ENCODE measurements at places on chromosomes 5 and 9.

DNA sequence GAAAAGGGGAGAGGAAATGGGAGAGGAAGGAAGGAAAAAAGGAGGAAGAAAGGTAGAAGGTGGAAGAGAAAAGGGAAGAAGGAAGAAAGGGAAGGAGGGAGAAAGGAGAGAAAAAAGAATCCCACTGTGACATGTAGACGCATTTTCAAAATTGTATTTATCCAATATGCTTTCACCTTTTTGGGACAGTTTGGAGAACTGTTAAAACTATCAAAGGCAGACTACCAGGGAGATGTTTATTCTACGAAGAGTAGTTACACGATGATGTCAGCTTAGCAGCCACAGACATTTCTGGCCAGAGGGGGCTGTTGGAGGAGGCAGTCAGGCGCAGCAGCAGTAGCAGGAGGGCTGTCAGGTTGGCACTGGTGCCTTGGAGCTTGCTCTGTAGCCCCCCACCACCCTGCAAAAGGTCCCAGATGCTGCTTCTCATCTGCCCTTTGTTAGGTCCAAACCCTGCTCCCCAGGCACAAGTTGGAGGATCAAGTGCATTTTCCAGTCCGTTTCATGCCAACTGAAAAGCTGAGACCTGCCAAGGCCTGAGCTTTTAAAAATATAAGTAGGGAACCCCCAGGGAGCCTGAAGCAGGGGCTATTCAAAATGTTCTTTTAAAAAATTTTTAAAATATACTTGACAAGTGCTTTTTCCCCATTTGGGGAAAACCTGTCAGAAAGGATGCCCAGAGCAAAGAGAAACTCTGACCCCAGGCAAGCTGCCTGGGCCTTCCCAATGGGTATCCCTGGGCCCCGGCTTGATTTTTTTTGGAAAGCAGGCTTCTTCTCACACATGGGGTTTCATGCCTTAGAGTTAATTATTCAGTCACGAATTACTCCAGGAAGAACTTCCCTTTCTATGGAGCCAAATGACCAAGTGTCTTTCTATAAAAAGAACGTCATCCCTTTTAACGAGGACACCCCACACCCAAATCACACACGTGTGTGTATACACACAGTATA is 203.3 kb downstream of the SLIT3 start:
- no peak for DNase-seq

DNA sequence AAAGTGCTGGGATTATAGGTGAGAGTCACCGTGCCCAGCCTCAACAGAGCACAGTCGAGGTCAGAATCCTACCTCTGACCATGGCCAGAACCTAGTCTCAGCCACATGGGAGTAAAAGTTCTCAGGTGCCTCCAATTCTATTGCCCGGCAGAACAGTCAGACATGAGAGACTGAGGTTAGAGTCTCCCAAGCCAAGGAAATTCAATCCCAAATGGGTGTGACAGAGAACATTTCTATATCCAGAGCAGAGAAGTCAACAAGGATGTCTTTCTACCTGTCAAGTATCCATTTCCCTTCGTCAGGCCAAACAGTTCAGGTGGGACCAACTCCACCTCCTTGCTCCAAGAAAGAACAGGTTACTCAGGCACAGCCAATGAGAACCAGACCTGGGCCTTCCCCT is 10.5 kb downstream of the ANXA6 start:
- DNase-seq: no peak

DNA sequence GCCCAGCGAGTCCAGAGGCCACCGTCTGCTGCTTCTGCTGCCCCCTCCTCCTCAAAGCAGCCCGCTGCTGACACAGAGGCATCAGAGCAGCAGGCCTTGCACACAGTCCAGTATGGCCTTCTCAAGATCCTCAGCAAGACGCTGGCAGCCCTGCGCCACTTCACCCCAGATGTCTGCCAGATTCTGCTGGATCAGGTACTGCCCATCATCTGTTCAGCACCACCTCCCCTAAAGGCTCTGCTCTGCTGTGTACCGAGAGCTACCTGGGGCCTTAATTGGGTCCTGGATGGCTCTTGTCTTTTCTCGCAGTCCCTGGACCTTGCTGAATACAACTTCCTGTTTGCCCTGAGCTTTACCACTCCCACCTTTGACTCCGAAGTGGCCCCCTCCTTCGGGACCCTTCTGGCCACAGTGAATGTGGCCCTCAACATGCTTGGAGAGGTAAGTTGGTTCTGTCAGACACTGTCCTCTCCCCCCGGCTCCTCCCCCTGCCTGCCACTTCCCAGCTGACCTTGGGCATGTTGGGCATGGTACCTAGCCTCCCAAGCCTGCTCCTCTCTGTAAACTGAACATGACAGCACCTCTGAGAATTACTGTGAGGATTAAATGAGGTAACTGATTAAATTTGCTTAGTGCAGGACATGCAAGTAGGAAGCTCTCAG is 22.7 kb downstream of the SH3GLB2 start:
- DNase-seq: no peak

DNA sequence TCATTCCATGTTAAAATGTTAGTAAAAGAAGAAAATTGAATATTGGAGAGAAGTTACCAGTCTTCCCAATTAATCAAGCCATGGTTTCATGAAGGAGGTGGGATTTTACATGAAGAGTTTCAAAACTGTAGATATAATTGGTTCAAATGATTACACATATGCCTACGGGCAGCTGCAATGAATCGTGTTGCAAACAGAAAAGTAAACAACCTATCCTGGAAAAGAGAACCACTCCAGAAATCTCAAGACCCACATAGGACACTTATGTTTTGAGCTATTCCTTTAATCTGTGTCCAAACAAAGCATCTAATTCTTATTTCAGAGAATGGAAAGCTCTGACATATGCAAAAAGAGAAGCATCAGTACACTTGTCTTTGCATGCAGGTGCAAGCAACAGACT is 340.2 kb downstream of the NDUFS4 start:
- no peak for DNase-seq

- DNase-seq: no peak
Observed at GRCh38 chr9:134317790-134318414, 8.4 kb upstream of the RXRA start.

DNA sequence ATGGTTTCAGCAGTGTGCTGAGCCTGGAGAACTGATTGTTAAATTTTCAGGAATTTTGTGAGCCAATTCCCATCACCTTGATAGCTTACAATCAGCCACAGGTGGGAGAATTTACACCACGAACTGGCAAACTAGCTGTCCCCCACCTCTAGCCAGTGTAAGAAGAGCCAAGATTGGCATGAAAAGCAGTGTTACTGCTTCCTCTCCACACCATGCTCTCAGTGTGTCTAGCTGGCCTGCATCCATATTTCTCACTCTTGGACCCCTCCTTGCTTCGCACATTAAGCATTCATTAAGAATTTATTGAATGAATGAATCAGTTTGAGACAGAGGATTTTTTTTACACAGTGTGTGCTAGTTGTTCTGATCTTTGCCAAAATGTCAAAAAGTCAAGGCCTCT is 36.7 kb upstream of the MAN2A1 start:
- DNase-seq: no peak

DNA sequence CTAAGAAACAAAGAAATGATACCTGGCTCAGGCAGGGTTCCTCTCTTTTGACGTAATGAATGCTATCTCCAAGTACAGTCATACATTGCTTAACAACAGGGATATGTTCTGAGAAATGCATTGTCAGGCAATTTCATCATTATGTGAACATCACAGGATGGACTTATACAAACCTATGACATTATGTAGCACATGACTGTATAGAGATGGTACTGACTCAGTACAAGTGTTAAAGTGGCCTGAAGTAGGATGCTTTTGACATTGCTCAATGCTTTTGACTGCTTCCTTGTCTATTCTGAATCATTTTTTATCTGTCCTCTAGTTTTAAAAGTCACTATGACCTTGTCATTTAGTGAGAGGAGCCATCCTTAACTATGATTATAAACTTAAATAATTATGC is 147.6 kb downstream of the NR2F1-AS1 start:
- no peak for DNase-seq

- DNase-seq: no peak
Observed at GRCh38 chr9:121910491-121911040, 182.5 kb downstream of the TTLL11 start.

DNA sequence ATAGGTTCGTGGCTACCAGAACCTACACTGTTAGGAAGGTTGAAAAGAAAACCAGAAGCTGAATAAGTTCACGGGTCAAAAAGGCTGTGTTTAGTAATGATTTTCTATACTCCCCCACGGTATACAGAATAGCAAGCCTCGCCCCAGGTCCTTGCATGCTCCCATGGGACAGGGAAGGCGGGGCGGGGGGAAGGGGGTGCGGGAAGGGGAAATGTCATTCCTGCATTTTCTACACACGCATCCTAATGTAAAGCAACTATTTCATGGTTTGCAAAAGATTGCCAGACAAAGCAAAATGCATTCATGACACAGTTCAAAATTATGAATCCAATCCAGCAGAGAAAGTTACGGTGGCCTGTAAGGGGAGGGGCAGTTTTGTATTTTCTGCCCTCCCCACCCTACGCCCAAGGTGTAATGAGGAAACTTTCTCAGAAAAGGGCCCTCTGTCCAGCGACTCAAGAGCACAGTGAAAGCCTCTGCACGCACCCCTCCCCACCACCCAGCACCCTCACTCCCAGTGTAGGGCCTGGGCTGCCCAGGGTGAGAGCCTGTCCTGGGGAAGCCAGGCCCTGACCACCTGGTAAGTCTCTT is 105.2 kb downstream of the ROR2 start:
- no peak for DNase-seq

DNA sequence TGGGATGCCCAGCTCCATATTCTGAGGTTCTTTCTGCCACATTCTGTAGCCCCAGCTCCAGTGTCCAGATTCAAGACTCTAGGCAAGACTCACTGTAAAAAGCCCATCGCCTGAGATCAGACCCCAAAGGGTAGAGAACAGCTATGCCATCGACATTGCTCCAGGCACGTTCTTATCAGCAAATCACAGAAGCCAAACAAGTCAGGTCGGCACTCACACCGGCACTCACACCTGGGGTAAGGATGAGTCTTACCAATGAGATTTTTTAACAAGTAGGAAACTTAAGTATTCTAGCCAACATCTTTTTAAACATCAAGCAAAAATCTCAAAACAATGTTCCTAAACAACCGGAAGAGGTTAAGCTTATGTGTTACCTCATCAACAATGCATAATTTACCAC is 2.4 kb downstream of the CDKN2AIPNL start:
- no peak for DNase-seq

GRCh38 chr5:138241688-138242571 is 28.8 kb upstream of the CDC23 start:
- DNase-seq: no peak

DNA sequence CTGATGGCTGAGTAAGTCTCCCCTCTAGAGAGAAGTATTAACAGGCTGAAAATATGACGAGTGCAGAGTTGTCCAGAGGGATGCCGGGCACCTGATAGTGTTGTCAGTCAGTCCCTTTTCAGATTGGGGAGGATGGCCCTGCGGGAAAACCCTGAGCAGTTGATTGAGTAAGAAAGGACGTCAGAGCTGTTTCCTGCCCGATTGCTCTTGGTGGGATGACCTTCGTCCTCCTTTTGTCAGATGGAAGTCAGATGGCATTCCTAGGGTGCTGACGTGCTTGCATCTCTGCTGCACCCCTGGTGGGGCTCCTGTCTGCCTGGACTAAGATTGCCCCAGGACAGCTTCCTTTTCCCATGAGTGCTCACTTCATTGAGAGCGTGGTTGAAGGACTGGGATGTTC is 9.8 kb downstream of the ZNF354B start:
- no peak for DNase-seq

DNA sequence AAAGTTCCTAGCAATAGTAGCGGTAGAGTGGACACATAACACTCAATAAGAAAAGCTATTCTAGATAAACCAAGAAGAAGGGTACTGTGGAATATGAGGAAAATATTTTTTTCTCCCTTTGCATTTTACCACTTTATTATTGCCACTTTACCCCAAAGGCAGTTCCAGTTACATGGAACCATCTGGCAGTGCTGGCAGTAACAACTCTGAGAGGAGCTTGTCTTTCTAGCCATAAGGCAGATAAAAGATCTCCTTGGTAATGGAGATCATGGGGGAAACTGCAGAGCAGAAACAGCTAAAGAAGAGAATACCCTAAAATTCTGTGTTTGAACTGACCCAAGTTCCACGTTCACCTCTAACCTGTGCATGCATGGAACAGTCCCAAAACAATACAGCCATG is 38.5 kb downstream of the UBTD2 start:
- no peak for DNase-seq

- no peak for DNase-seq
Observed at GRCh38 chr5:160064417-160064810, 54.8 kb downstream of the PWWP2A start.

GRCh38 chr5:124582561-124582840 is 163.9 kb downstream of the ZNF608 start:
- DNase-seq: no peak

DNA sequence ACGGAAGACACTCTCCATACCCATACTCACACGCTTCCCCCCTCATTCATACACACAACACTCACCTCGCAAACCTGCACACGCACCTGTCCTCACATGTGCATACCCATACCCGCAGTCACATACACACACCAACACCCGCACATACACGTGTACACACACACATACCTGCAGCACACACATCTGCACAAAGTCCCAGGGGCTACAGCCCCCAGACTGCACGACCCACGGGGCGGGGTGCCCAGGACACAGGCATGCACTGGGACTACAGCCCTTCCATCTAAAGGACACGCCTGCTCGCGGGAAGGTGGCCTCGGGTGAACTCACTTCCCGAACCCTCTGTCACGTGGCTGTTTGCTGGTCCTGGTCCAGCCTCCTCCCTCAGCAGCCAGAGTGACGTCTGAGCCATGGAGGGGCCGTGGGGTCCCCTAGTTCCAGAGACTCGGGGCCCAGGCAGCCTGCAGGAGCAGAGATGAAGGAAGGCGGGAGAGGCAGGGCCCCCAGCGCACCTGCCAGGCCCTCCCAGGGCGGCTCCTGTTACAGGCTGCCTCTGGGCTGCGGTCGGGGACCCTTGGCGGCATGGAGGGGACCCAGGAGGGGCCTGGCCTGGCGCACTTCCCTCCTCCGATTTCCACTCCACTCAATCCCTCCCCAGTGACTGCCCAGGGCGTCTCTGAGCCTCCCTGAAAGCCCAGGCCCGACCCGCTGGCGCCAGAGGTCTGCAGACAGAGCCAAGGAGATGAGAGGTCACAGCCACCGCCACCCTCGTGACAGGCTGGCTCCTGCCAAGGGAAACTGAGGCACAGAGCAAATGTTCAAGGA is 8.1 kb downstream of the SLC12A7 start:
- no peak for DNase-seq

- no peak for DNase-seq
Observed at GRCh38 chr9:107348836-107349235, 65.8 kb downstream of the RAD23B start.

All from CD4-positive, alpha-beta T cell treated with Interleukin-6 at 100 ng/mL for 8 hours (primary cell).